ENCODE measurements at places on chromosomes 1 and 21.

GRCh38 chr1:165826565-165827267, 698 bp upstream of the UCK2 start:
- DNase-seq = no peak

- peak; percentile 73 for DNase-seq
These were observed 18.6 kb downstream of the AZIN2 start for GRCh38 chr1:33099290-33100118.

- no peak for DNase-seq
These were observed 48.8 kb downstream of the ZFYVE9 start for GRCh38 chr1:52190500-52191252.

GRCh38 chr1:157894613-157895165, 53.1 kb upstream of the CD5L start:
- no peak for DNase-seq

DNA sequence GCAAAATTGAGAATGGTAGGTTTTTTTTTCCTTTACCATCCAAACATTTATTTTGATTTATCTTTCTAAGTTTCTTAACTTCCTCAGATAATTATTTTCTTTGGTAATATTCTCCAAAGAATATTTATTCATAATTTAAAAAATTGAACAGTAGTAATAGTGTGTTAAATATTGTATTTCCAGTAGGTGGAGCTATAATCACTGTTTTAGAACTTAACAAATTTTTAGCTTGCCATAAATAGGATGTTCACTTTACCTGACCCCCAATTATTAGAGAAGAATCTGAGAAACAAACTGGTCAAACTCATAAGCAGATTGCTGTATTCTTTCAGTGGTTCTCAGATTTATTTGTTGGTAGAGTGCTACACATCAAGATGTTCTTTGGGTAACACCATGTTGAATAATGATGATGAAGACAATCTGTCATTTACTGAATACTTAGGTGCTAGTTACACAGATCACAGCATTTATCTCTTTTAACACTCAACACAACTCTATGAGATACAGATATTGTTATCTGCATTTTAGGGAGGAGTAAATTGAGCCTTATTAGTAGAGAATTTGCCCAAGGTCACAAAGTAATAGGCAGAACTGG, 82.4 kb upstream of the GPR88 start:
- no peak for DNase-seq

DNA sequence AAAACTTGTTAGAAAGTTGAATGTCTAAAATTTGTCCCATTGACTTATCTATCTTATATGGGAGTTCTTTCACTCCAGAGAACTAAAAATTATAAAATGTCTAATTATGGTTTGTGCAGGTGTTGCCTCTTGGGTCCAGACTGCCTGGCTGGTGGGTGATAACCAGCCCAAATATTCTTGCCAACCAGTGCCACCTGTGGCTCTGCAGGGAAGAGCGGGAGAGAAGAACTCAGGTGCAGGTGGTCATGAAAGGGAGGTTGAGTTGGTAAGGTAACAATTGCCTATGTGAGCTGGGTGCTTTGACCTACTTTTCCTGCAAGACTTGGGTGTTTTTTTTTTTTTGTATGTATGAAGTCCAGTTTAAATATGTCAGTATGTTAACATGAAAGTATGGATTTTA, 10.2 kb downstream of the RPS6KC1 start:
- DNase-seq = no peak

- DNase-seq = no peak
These were observed 123.6 kb downstream of the PEX14 start for GRCh38 chr1:10598389-10598702.

GRCh38 chr1:59081181-59081580, 215.7 kb upstream of the FGGY start:
- DNase-seq = no peak

GRCh38 chr1:209398313-209398991, 185.1 kb upstream of the CAMK1G start:
- DNase-seq = no peak

GRCh38 chr1:89060091-89060490, 4.9 kb downstream of the GBP1 start:
- no peak for DNase-seq

- no peak for DNase-seq
These were observed 1.6 kb downstream of the EPS15 start for GRCh38 chr1:51517361-51518032.

DNA sequence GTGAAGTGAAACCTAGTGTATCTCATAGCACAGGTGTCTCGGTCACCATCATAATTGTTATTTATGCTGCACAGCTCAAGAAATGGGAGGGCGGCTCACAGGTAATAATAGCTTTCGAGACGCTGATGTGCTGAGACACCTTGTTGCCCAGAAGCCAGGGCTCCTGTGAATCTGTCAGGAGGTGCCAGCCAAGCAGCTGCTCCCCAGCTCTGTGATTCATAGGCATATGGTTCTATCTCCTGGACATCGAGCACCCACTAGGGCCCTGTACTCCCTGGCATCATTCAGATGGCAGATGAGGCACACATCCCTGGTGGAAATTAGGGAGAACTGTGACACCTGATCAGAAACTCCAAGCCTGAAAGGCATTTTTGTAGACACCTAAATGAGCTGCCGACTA, 53.5 kb downstream of the SYT6 start:
- no peak for DNase-seq

GRCh38 chr1:53104289-53104913, 38.0 kb downstream of the SLC1A7 start:
- DNase-seq = no peak

DNA sequence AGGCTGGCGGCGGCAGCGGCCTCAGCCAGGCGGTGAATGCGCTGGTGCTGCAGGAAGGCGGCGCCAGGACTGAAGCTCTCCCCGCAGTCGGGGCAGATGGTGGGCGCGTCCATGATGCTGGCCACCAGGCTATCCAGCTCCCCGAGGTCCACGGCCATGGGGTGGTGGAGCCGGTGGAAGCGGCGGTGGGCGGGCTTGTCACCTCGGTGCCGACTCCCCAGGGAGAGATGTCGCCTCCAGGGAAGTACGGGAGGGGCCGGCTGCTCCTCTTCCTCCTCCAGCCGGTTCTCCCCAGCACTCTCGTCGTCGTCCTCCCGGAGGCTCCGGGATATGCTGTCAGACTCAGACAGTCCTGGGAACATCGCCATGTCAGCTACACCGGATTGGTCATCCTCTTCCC, 24.4 kb downstream of the ZNF697 start:
- DNase-seq = no peak

- no peak for DNase-seq
These were observed 11.2 kb upstream of the GSTM4 start for GRCh38 chr1:109644670-109645069.

- DNase-seq = no peak
These were observed 31.7 kb downstream of the ECE1 start for GRCh38 chr1:21258331-21259134.

DNA sequence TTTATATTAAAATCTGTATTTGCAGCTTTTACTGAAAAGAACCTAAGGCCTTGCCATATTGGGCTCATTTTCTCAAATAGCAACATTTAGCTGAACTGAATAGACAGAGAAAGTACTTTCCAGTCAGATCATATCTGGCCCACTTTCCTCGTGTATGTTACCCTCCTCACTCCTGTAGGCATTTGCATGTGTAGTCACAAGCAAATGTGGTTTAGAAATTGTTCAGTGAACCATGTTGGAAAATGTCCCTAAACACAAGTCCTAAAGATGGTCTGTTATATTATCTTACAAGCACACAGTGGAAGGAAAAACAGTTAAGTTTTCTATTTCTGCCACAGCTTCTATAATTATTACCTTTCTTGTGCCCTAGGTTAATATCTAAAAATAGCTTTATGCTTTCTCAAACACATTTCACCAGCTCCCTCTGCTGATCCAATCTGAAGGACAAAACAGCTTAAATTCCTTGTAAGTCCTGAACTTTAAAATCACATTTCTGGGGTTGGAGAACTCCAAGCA, 606 bp upstream of the FMO4 start:
- no peak for DNase-seq

DNA sequence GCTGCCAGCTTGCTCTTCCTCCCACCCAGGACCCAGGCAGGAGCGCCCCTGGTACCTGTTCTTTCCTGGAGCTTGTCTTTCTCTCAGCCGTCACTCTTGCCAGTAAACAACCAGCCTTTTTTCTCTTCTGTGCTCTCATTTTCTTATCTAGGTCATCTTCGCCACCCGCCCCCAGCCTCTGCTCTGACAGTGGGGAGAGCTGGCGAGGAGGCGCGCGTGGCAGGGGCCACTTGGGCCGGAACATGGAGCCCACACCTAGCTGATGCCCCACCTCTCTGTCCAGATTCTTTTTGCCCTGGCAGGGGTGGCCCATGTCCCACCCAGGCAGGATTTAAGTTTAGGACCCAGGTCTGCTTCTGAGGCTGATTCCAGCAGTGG, 32.3 kb downstream of the PROK1 start:
- no peak for DNase-seq

DNA sequence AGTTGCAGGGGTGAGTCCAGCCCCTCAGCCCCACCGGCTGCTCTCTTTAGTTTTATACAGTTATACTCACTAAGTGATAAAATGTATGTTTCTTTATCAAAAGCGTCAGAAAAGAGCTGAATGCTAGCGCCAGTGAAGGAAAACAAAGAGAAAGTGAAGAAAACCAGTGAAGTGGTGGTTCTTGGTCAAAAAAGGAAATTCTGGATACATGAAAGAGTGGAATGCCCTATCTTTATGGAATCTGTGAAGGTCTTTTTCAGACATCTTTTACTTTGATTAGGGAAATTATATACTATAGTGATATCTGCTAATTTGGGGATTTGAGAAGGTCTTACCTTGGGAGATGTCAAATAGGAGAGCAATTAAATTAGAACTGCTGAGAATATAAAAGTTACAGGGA, 41.3 kb downstream of the GPR3 start:
- DNase-seq = no peak

DNA sequence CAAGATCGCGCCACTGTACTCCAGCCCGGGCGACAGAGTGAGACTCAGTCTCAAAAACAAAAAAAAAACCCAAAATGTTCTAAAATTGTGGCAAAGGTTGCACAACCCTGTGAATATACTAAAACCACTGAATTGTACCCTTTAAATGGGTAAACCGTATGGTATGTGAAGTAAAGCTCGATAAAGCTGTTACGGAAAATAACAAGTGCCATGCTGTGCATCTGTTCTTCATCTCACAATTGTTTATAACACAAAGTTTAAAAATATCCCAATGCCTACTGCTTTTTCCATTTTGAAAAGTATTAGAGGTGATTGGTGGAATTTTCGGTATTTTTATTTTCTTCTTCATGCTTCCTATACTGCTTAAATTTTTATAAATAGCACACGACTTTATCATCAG, 111.5 kb downstream of the ENAH start:
- no peak for DNase-seq

DNA sequence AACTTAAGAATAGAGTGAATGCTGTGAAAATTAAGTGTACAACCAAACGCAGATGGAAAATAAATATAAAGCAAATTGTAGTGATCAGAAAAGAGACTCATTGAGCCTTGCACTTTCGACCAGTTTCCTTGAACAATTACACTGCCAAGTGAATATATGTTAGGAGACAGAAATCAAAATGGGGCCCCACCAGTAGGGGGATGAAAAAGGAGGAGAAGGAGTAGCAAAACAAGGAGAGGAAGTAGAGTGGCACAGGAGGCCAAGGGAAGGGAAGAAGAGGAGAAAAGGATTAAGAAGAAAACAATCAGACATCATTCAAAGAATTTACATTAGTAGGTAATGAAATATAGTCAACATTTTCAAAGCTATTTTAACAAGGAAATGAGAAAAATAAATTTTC, 1770.6 kb downstream of the PLA2G4A start:
- no peak for DNase-seq

DNA sequence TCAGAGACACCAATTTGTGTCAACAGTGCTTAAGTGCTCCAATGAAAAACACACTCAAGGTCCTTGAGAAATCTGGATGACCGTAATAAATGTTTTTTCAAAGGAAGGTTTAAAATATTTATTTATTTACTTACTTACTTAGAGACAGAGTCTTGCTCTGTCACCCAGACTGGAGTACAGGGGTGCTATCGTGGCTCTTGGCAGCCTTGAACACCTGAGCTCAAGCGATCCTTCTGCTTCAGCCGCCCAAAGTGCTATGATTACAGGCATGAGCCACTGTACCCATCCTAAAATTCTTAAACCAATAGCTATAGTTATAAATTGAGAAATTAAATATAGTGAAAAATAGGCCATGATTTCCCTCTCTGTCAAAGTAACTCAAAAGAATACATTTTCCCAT, 17.3 kb upstream of the ERICH3 start:
- no peak for DNase-seq

DNA sequence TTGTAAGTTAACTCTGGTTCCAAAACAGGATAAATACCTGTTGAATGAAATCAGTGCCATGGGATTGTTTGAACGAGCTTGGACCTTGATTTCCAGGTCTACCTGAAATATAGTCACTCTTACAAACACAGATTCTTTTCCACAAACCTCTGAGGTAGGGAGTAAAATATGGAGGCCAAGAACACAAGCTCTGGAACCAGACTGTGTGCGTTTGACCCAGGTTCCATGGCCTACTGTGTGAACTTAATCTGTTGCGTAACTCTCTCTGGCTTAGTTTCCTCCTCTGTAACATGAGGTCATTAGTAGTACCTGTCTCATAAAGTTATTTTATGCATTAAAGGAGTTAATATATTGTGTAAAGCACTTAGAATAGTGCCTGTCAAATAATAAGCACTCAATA, 25.1 kb downstream of the DENND2D start:
- DNase-seq = no peak

- DNase-seq = no peak
These were observed 18.9 kb downstream of the ANGPTL7 start for GRCh38 chr1:11207898-11208611.

DNA sequence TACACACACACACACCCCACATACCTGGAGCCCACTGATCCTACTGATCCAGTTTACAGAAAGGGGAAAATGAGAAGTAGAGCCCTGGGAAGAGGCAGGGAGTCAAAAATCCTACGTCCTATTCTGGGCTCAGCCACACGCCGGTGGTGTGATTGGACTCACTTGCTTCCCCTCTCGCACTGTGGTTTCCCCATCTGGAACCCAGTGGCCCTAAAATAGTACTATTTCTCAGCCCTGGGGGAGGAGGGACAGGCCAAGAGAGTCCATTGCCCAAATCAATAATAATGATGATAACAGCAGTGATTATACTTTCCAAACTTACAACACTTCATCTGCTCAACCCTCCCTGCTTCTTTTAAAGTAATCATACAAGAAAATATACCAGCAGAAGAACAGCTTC, 2.9 kb upstream of the PIGR start:
- DNase-seq = no peak

DNA sequence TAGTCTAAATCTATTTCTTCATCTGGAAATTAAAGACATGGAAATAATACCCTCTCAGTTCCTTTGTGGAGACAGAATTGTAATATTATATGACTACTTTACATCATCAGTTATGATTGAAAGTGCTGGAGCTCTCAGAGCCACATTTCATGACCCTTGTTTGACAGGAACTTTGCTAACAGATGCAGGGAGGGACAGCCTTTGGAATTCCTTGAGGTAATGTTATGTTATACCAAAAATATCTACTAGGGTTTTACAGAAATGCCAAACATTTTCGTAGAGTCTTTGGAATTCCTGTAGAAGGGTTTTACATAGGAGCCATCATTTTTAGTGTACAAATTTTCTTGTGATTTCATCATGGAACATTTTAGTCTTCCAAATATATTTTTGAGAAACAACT, 57.4 kb upstream of the ADAMTS5 start:
- DNase-seq = no peak

GRCh38 chr1:222754366-222755139, 17.6 kb downstream of the FAM177B start:
- no peak for DNase-seq
